HAP-1 (cell line): ENCODE measurements at places on chromosomes 3 and 15.
A peak's percentile ranks its signal among the peaks of the same experiment; 100 is the strongest.

GRCh38 chr15:69469467-69470201, 17.0 kb downstream of the RPLP1 start:
- DNase-seq = no peak

- DNase-seq = no peak
Measured at GRCh38 chr15:64697911-64698369, 77.4 kb downstream of the RBPMS2 start.

DNA sequence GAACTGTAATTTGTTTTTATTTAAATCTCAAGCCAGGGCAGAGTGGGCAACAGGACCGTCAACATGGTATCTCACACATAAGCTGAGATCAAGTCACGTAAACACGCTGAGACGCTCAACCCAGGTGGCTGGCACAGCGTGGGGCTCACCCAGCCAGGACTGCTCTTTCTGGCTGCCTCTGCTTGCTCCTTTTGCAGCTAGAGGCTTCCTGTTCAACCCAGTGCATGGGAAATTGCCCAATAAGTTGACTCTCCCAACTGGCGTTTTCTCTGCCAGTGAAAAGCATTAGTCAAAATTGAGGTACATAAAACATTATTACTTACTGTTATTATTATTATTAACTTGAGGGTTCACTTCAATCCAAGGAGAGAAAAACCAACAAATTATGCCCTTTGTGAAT, 398.1 kb downstream of the NR2F2 start:
- no peak for DNase-seq

GRCh38 chr3:176490357-176490756, 706.9 kb downstream of the TBL1XR1 start:
- no peak for DNase-seq

- DNase-seq = no peak
Measured at GRCh38 chr3:50610181-50610971, 1.2 kb downstream of the CISH start.

DNA sequence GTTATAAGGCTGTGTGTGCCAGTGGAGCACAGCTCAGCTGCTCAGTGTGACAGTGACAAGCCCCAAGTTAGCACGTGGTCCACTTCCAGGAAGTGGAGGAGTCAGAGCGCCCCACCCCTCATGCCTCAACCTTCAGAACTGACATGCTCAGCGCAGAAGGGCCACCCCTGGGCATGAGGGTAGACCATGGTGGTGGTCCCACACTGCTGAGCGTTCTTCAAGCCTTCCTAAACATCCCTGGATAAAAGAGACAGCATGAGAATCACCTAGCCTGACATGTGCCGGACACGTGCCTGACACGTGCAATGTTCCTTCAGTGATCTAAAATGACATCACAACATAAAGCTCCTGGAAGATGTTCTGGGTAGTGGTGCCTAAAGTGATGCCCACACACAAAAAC, 16.8 kb downstream of the ATP10A start:
- no peak for DNase-seq

- DNase-seq = no peak
Measured at GRCh38 chr3:13483988-13484695, 4.0 kb downstream of the HDAC11 start.

GRCh38 chr3:79767905-79768267, at the start of gene ROBO1:
Gene ROBO1 (minus strand): TSS chr3:79767998.
- DNase-seq = peak; percentile 68

GRCh38 chr15:60912984-60913697, 316.0 kb downstream of the RORA start:
- no peak for DNase-seq

DNA sequence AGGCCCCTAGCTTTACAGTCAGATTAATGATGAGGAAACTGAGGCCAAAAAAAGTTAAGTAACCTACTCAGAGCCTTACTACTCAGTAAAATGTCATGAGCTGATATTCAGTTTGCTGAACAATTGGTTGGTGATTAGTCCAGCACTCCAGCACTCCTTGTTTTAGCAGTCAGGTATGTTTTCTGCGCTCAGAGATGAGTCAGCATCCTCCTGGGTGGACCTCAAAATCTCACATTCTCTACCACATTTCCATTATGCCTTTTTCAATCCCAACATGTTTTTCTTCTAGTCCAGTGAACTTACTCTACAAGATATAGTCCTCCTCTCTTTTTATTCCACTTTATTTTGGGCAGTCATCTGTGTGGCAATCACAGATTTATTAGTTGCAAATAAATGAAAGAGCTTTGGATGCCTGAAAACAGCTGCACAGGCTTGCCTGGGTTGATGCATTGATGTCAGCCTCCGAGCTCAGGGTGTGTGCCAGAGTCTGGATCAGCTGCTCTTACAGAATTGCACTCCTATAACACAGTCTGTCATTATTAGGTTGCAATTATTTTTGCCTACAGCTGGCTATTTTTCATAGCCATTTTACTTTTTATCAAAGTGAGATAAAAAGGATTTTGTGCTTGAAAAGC, 133.2 kb downstream of the ARPP21 start:
- no peak for DNase-seq

GRCh38 chr15:77659350-77660321, 26.9 kb upstream of the LINGO1 start:
- peak; percentile 98 for DNase-seq

DNA sequence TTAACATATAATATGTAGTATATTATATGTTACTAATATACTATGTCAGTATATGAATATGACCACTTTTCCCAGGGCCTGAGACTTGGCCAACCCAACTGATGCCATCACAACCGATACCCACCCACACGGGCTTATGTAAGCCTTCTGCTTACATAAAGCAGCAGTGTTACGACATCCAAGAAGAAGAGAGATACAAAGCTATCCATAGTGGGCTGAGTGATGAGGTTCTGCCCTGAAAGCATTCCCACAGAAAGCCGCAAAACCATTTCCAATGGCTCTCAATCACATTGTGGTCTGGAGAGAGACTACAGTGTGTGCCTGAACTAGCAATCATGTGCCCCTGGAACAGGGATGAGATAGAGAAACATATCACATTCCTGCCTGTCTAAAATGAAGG, 177.9 kb downstream of the PLOD2 start:
- DNase-seq = no peak

DNA sequence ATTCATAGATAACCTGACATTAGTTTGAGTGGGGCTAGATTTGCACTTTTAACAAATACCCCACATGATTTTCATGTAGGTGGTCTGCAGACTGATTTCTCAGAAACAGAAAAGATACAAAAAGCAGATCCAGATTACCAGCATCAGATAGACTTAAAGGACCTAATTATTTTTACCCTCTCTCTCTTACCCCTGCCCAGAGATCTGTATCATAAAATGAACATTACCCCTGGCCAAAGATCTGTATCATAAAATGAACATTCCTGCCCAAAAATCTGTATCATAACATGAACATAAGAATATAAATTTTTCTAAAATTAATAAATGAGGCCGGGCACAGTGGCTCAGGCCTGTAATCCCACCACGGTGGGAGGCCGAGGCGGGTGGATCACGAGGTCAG, 14.6 kb upstream of the TRPC1 start:
- DNase-seq = no peak

- no peak for DNase-seq
Measured at GRCh38 chr3:27723001-27723445, 900 bp upstream of the EOMES start.

- no peak for DNase-seq
Measured at GRCh38 chr15:74978503-74978902, 16.9 kb upstream of the SCAMP5 start.

- DNase-seq = no peak
Measured at GRCh38 chr3:126365351-126366277, 8.4 kb upstream of the KLF15 start.

DNA sequence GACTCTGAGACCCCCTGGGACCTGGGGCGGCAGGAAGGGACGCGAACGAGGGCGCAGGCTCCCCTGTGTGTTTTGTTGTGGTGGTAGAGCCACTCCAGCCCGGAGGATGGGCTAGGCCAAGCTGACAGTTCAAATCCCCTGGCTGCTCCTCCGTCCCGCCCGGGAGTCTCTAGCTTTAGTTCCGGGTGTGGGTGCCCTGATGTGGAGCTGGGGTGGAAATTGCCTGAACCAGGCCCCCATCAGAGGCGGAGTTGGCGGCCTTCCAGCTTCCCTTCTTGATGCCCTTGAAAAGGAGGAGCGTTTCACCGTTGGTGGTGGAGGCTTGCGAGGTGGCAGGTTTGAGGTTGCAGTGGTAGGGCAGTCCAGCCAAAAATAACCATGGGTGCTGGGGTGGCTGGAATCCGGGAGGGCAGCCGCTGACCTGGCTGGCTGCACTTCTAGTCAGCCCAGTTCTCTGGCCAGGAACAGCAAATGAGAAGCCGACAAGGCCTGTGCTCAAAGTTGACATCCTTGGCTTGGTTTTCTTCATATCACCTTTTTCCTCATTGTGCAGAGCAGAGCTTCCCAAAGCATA, 817 bp downstream of the CLK3 start:
- no peak for DNase-seq

GRCh38 chr15:81449836-81450474, 75.9 kb upstream of the TMC3 start:
- no peak for DNase-seq

DNA sequence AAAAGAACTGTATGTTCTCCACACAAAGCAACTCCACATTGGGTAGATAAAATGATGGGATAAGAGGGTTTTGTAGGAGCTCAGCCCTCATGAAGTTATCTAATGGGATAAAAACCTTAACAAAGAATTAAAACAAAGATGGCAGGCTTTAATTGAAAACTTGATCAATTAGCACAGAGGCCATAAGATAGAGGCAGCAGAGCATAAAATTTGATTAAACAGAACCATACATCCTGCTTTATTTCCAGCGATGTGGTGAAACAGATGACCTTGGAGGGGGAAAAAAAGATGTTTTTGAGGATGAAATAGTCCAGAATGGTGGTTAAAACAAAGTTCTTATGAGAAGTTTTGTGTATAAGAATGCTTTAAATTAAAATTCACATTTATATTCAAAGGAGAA, 130.9 kb upstream of the ALCAM start:
- no peak for DNase-seq
